CD8-positive, alpha-beta memory T cell (primary cell): ENCODE measurements at places on chromosomes 5 and 9. TPM values are rescaled to one million over a fixed set of nuclear protein-coding genes. Genes with fewer than 3 reads are reported as not detected.

GRCh38 chr5:40932766-40933165 lies 23.5 kb downstream of the C7 start:
- no peak for DNase-seq

Gene ACSL6
- total RNA-seq: 21.8 TPM

DNA sequence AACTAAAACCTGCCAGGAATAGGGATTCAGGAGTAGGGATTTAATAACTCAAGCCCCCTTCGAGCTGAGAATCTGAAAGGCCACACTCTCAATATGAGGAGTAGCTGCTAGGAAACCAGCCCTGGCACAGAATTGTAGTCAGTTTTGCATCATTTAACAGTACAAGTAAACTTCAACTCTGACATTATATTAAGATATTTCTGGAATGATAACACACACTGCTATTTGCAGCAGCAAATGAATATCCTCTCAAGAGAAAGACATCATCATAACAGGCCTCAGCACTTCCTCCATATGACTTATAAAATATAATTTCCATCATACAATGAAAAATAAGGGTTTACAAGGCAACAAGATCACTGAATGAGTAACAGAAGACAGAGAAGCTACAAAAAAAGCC lies 138.2 kb upstream of the RFX3 start:
- DNase-seq: no peak

Gene KLF9
- 20.2 TPM for total RNA-seq

Gene ARHGEF39
- 10.7 TPM for total RNA-seq

GRCh38 chr5:138793575-138793974 lies 40.4 kb downstream of the CTNNA1 start:
- DNase-seq: no peak

GRCh38 chr9:78033870-78034269 lies 2.3 kb upstream of the GNAQ start:
- no peak for DNase-seq

DNA sequence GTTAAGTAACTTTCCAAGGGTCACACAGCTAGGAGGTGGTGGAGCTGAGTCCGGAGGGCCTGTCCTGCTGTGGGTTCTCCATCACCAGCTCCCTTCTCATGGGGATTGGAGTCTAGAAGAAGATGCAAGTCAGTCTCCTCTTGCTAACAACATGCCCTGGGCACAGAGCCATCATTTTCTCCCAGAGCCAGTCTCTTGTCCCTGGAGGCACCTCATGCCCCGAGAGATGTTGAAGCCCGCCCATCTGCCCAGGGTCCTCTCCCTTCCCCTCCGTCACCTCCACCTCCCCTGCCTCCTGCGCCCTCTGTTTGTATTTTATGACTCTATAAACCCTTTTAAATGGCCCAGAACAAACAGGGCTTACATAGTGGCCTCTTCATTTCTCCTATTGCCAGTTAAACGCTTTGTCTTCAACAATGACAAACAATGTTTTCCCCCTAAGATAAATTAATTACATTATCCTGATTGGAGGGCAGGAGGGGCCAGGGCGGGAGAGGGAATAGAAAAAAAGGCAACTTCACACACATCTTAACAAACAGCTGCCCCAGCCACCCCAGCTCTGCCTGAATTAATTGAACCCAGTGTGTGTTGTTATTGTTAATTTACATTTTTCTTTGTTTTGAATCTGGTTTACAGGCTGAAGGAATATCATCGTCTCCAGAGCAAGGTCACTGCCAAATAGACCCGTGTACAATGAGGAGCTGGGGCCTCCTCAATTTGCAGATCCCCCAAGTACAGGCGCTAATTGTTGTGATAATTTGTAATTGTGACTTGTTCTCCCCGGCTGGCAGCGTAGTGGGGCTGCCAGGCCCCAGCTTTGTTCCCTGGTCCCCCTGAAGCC lies 55.8 kb downstream of the ASS1 start:
- DNase-seq: no peak

DNA sequence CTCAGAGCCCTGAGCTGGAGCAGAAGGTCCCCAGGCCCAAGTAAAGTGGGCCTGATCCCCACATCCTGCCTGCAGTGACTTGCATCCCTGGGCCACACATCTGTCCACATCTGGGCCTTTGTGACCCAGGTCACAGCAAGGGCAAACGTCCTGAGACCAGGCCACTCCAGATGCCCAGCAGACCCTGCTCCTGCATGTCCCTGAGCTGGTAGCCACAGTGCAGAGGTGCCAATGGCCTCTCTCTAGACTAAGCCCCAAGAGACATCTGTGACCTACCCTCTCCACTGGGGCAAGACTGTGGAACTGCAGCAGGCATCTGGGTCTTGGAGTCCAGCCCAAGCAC lies 2.5 kb downstream of the FLT4 start:
- no peak for DNase-seq

GRCh38 chr9:131593091-131593820 lies 47.9 kb downstream of the PRRT1B start:
- DNase-seq: no peak

DNA sequence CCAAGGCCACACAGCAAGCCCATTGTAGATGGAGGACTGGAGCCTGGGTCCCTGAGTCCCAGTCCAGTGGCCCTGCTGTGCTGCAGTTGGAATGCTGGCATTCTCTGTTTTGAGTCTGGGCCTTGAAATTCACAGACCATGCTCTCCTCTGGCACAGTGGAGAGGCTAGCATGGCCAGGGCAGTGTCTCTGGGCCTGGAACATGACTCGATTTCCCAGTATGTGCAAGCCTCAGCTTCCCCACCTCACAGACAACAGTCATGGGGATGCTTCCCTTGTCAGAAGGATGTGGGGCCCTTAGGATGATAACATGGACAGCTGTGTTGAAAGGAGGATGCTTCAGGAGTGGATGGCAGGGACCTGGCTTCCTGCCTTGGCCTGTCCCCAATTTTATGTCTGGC lies 91.2 kb downstream of the AMBP start:
- no peak for DNase-seq

Gene C5orf52
- total RNA-seq: not detected

Gene IRX1
- not detected for total RNA-seq
